ENCODE measurements at places on chromosomes 1 and 21.

DNA sequence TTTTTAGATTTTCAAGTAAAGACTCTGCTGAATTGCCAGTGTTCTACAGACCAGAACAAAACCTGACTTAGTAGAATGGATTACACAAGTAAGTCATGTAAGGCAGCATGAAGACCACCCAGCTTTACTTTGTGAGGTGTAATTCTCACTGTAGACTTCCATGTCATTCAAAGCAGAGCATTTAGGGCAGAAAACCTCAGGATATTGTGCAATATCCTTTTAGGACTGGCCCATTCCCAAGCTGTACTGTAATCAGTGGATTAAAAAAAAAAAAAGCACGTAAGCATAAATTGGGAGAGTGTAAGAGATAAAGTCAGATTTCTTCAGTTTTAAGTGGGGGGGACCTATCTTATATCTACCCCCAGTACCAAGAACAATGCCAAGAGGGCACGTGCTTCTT lies 380.5 kb upstream of the PRMT6 start:
- no peak for DNase-seq

- DNase-seq = no peak
These were observed 351.9 kb upstream of the CAMK1G start for GRCh38 chr1:209231476-209232156.

DNA sequence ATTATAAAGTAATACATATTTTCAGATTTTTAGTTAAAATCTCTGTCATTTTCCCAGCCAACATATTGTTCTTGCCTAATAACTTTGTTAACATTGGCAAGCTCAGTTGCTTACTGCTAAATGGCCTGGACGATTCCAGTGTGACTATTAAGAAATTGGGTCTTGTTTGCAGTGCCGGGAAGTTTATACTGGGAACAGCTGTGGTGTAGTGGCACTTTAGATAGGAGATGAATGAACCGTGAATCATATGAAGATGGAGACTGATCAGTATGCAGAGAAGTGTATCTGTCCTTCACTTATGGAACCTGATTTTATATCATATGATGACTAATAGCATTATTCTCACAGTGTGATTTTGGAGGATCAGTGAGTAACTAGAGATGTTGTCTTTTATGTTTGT lies 3.3 kb downstream of the CHRM3 start:
- DNase-seq = no peak

DNA sequence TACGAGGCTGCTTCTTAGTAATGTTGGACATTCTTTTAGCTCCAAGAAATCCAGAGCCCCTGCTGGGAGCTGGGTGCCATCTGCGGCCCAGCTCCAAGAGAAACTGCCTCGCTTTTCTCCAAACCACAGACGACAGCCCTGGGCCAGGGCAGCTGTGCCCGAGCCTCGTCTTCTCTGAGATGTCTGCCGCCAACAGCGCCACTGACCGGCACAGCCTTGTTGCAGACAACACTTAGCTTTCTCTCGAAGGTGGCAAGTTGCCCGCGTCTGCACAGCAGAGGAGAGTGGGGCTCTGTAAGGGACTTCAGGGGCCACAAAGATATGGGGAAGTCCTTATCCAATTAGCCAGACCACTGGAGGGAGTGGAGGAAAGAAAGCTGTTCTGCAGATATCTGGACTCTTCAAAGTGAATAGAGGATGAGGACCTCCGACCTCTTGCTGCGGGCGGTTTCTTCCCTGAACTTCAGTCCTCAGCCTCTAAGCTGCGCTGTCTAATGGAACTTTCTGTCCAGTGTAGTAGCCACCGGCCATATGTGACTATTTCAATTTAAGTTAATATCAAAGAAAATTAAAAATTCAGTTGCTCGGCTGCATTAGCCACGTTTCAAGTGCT lies 63.9 kb upstream of the DISP3 start:
- no peak for DNase-seq

- DNase-seq = no peak
These were observed 30.8 kb upstream of the CDC14A start for GRCh38 chr1:100321506-100321905.

GRCh38 chr1:39238476-39238875 lies 34.0 kb downstream of the MACF1 start:
- no peak for DNase-seq

GRCh38 chr1:201536558-201536957 lies 2.4 kb upstream of the NAV1 start:
- no peak for DNase-seq

DNA sequence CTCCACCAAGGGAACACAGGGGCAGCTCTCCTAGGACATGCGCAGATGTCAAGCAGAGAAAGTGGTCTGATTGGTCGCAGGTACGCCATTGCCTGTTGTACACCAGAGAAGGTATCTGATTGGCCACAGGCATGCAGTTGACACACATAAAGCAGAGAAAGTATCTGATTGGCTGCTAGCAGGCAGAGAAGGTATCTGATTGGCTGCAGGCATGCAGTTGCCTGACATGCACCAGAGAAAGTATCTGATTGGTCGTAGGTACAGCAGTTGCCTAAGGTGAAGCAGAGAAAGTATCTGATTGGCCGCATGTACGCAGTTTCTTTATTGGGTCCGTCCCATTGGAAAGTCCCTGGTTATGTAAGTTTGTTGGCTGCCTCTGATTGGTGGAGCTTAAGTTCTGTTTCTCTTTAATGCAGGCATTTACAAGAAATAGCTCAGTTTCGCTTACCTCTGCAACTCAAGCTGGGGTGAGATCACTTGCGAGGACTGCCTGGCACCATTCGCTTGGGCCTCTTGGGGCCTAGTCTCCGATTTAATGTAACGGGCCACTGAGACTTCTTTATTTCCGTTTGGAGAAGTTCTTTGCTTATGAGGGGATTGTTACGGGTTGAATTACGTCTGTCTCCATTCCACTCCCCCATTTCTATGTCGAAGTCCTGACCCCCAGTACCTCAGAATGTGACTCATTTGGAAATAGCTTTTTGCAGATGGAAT lies 74.2 kb downstream of the SIK1 start:
- no peak for DNase-seq

DNA sequence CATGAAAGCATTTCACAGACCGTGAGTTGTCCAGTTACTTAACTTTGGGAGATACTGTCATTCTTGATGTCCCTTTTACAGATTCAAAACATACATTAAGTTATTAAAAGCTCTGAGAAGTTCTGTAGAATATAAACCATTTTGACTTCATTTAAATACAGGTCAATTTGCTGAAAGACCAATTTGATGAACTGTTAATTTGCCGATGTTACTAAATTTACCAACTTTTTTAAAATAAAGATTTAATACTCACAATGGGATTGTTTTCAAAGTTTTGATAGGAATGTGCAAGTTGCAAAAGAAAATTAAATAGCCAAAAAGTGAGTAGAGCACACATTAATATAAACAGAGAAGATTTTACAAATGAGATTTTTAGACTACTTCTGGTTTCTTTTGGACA lies 666.1 kb downstream of the SMYD3 start:
- no peak for DNase-seq

- no peak for DNase-seq
These were observed 188.2 kb downstream of the OMA1 start for GRCh38 chr1:58358346-58358745.

DNA sequence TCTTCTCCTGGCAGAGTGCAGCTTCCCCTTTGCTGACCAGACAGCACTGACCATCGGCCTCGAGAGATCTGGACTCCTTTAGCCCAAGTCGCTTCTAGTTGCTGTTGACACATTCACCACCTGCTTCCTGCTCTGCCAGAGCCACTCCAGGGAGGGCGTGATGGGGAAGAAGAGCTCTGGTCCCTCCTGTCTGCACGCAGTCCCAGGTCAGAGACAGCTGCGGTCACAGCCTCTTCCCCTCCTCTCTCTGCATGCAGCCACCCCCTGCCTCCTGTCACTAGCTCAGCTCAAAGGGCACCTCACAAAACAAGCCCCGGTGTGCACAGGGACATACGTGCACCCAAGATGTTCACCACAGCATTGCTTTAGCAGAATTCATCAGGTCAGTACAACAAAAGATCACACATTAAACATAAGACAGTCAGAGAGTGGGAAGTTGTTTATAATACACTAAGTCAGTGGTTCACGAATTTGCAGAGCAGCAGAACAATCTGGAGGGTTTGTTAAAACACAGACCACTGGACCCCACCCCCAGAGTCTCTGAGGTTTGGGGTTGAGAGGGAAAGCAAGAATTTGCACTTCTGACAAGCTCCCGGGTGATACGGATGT lies 132.9 kb downstream of the SYF2 start:
- no peak for DNase-seq

DNA sequence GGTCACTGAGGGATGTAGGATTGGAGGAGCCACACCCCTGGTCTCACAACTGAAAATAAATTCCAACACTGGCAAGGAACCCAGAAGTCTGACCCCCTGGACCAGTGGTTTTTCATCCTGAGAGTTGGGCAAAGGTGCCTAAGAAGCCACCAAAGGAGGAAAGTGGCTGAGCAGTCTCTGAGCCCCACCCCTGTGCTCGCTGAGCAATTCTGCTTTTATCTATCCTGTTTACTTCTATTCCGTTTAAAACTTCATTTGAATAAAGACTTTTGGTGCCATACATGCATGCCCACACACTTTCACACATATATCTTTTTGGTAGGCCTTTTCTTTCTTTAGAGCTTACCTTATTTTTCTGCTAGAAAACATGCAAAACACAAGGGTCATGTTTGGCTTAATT lies 13.9 kb upstream of the CD53 start:
- DNase-seq = no peak
